ENCODE measurements at places on chromosomes 16 and 17.

GRCh38 chr17:34862384-34862783, 98.9 kb downstream of the CCT6B start:
- no peak for DNase-seq

GRCh38 chr16:1285669-1286512, 23.5 kb upstream of the UBE2I start:
- DNase-seq: no peak

DNA sequence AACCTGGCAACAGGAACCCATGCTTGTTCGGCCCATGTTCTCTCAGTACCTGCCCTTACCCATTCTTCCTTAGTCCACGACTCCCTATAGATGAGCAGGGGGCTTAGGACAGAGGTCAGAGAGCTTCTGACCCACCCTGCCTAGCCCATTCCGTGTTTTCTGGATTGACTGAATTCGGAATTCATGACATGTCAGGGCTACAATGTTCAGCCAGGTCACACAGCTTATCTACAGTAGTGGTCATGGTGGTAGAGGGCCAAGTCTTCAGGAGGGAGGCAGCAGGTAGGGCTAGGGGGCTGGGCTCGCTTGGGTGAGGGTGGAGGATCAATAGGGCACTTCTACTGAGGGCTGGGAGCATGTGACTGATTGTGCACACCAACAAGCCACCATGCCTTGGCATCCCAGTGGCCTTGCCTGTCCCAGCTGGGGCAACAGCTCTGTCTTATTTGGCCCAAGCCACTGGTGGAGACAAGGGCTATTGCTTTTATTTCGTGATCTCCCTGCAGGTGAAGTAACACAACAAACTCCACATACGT, 3.1 kb downstream of the HEXIM2 start:
- no peak for DNase-seq

- DNase-seq: no peak
Observed at GRCh38 chr16:6932871-6933385, 399.7 kb upstream of the RBFOX1 start.

DNA sequence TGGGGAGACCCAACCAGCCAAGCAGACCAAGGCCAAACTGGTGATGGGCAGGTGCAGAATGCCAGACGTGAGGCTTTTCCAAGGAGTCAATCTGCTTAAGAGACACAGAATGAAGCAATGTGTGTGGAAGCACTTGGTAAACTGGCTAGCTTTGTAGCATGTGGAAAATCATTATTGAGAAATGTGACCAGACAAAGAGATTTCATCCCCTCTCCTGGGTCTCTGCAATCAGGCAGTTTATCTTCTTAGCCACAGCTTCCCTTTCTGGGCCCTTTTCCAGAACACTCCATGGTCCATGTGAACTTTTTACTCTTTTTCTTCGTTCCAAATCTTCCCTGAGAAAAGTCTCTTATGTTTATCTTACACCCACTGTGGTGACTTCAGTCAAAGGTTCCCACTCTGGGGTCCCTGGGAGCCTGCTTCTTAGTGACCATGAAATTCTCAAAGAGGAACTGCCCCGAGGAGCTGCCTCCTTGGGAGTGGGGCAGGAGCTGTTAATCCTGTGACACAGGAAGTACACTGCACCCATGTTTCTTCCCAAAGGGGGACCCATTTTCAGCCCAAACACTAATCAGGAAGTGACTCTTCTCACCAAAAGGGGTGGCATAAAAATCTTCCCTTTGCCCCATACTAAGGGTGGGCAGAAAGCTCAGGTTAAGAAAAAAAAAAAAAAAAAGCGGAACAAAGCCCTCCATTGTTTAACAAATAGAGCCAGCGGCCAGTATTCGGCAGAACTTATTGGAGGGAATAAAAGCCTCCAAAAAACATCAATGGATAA, 346.2 kb upstream of the ASIC2 start:
- no peak for DNase-seq

DNA sequence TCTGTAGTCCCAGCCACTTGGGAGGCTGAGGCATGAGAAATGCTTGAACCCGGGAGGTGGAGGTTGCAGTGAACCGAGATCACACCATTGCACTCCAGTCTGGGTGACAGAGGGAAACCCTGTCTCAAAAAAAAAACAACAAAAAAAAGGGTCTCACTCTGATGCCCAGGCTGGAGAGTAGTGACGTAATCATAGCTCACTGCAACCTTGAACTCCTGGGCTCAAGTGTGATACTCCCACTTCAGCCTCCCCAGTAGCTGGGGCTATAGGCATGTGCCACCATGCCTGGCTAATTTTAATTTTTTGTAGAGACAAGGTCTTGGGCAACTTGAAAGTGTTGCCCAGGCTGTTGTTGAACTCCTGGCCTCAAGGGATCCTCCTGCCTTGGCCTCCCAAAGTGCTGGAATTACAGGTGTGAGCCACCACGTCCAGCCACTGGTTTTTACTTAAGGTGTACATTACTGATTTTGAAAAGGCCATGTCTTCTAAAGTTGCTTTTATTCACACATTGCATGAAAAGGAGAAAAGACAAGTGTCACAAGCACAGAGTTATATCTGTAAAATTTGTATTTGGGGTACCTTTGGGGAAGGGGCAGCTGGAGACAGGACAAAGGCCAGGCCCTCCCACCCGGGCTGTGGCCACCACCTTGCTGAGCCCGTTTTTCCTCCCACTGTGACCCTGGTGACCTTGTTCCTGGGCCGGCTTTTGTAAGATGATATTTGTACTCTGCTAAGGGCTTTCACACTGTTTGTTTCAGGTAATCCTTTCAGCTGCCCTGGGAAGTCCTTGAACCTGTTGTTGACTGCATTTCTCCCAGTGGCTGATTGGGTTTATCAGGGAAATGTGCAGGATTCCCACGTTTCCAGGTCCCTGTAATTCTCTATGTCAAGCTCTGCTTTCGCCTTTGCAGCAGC, 11.5 kb downstream of the GPT2 start:
- DNase-seq: no peak

- DNase-seq: no peak
Observed at GRCh38 chr17:42240201-42240600, 36.0 kb downstream of the STAT5B start.

GRCh38 chr17:29012535-29012934, 6.7 kb upstream of the SEZ6 start:
- no peak for DNase-seq

DNA sequence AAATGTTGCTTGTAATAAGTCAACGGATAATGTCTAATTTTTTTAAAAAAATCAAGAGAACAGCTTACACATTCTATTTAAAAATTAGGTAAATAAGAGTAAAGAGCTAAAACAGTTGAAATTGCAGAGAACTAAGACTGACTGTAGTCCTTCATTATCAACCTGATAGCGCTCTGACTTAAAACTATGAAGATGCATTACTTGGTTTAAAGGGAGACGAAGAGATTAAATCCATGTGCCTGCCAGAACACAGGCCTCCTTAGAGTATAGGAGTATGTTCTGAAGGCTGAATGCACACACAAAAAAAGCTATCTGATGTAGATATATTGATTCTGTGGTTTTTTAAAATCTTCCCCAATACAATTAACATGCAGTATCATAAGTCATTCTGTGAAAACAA, 28.5 kb downstream of the GLG1 start:
- no peak for DNase-seq

- no peak for DNase-seq
Observed at GRCh38 chr16:3646348-3646920, 8.1 kb upstream of the DNASE1 start.

- no peak for DNase-seq
Observed at GRCh38 chr16:55706739-55707384, 51.1 kb downstream of the SLC6A2 start.
